H54 (cell line): ENCODE measurements at places on chromosomes 6 and 20.

- DNase-seq = peak; percentile 70
Observed at GRCh38 chr6:36962874-36963273, 8.3 kb downstream of the PI16 start.

DNA sequence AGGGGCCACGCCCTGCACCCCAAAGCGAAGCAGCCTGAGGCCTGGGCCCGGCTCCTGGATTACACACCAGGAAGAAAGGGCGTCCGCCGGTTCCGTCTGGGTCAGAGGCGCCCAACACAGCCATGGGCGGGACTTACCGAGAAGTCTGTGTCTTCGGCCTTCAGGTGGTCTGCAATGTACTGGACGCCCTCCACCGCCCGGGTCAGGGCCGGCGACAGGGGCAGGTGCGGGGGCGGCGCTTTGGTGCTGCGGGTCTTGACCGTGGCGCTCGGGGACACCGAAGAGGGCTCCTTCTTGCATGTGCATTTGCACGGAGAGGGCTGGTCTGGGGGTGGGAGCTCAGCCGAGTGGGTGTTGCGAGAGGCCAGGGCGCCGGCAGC is 11.6 kb downstream of the CHRNA4 start:
- no peak for DNase-seq

- DNase-seq = no peak
Observed at GRCh38 chr6:129923530-129924250, 62.6 kb upstream of the TMEM244 start.

- DNase-seq = no peak
Observed at GRCh38 chr6:141884850-141885249, 247.9 kb upstream of the GJE1 start.

DNA sequence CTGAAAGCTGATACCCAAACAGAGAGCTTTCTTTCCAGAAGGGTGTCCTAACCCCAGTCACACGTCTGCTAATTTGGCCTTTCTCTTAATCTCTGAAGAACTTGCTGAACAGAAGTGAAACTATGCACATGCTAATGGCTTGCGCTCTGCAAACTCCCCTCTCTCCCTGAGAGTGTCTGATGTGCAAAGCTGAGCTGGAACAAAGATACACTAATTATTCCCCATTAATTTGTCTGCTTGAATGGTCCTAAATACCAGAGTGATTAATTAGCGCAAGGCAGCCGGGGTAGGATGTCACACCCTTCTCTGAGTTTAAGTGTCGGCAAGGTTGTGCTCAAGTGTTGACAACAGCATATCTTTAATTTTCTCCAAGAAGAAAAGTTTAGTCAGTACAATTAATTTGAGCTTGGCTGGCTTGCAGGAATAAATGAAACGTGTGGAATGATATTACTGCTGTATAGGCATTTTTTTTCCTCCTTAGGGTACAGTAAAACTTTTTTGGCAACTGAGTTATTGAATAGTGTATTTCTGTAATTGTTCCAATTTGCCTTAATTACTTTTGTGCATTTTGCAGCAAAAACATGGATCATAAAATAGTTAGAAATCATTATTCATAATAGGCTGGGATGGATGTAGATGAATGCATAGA is 715.9 kb upstream of the POU3F2 start:
- no peak for DNase-seq

DNA sequence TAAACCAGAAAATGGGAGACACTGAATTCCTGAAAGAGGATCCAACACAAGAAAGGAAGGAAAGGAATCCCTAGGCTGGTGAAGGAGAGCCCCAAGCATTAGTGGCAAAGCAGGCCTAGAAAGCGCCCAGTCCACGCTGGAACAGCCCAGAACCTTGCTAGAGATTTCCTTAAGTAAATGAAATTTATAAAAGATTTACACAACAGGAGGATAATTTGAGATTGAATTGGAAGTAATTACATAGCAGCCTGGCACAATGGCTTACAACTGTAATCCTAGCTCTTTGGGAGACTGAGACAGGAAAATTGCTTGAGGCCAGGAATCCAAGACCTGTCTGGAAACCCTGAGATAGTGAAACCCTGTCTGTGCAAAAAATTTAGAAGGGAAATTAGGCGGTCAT is 26.8 kb upstream of the C20orf144 start:
- no peak for DNase-seq

- DNase-seq = no peak
Observed at GRCh38 chr6:131399433-131399832, 173.6 kb upstream of the ARG1 start.

DNA sequence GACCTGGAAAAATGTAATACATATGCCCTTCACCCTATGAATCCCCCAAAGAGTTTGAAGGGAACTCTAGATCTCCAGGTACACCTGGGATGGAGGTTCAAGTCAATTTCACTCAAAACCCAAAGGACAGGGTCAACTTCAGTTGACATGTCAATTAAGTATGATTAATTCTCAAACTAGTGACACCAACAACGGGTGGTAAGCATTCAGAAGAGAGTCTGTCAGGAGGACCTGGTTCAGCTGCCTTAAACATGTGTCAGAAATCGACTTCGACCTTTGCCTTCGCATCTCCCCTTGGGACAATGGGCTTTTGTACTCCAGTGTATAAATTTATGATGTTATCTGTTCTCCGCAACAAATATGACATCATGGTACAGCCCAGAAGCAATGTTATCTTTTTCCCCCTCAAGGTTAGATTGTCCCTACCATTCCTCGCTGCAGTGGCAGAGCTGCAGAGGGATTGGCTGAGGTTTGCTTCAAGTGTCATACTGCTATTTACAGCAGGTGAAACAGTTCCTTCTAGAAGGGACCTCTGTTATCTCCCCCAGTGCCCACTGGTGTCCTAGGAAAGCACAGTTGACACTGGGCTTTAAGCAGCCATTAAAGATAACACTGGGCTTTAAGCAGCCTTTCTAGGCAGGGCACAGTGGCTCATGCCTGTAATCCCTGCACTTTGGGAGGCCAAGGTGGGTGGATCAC is 94.7 kb upstream of the SNX9 start:
- no peak for DNase-seq

DNA sequence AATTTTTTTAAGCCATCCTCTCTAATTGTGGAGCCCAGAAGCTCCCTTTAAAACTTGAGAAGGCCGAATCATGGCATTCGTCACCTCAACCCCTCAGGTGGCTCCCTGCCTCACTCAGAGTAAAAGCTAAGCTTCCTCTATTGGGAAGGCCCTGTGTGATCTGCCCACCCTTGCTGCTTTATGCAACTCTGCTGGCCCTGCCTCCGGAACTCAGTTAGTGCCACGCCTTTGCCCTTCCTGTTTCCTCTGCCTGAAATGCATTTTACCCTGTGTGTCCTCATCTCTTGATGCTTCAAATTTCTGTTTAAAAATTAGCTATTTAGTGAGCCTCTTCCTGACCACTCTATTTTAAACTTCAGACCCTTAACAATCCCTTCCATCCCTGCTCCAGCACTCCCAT is 5.7 kb downstream of the PACRG start:
- DNase-seq = no peak

DNA sequence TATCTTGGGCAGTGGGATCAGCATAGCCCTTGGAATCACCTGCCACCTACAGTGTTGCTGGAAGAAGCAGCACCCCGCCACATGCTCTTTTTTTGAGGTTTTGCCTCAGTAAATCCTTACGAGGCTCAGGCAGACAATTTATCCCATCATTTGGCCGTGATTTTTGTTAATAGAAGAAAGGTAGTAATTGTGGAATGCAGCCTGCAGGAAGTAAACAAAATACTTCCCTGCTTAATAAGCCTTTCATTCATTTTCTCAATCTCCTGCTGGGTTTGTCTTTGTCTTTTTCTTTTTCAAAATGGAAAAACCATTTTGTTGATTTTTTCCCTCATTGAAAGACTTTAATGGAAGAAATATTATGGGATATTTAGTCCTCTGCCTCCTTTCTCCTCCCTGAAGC is 93.7 kb upstream of the CD83 start:
- DNase-seq = no peak

- no peak for DNase-seq
Observed at GRCh38 chr6:147660334-147661311, 152.1 kb downstream of the SAMD5 start.

GRCh38 chr6:139416146-139416545 is 41.7 kb upstream of the CITED2 start:
- DNase-seq = no peak

- no peak for DNase-seq
Observed at GRCh38 chr6:41426888-41427641, 91.7 kb downstream of the NCR2 start.

GRCh38 chr20:33787253-33787891 is 23.8 kb upstream of the CHMP4B start:
- DNase-seq = no peak

GRCh38 chr20:39603219-39603618 is 641.1 kb downstream of the DHX35 start:
- no peak for DNase-seq

GRCh38 chr20:53001498-53002301 is 29.5 kb downstream of the TSHZ2 start:
- no peak for DNase-seq

- no peak for DNase-seq
Observed at GRCh38 chr6:159321267-159321666, 152.1 kb downstream of the FNDC1 start.
